Stimulated activated CD4-positive, alpha-beta T cell treated with anti-CD3 and anti-CD28 coated beads, Interleukin-4, amount 100 ng/mL, for 4 hours (primary cell): ENCODE measurements at places on chromosomes 2 and 18.
A peak's percentile ranks its signal among the peaks of the same experiment; 100 is the strongest.

- DNase-seq, result no peak
Measured at GRCh38 chr2:8578335-8579244, 103.3 kb upstream of the ID2 start.

DNA sequence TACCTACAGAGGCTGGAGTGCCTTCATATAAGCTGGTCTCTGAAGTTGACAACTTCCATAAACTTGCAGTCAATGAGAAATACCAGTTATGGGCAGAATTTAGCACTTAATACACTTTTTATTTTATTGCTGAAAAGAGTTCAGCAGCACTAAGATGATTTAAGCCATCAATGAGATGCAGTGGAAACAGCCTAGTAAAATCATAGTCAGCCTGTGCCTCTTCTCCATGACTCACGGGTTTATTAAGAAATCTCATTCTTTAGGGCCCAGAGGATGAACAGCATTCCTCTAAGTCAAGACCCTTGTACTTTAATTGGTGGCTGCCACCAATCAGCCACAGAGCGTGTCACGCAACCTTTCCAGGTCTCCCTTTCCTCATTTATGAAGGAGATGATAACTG lies 1357.9 kb upstream of the CELF4 start:
- DNase-seq, result no peak

- no peak for DNase-seq
Measured at GRCh38 chr2:115484486-115484885, 1042.0 kb downstream of the DPP10 start.

DNA sequence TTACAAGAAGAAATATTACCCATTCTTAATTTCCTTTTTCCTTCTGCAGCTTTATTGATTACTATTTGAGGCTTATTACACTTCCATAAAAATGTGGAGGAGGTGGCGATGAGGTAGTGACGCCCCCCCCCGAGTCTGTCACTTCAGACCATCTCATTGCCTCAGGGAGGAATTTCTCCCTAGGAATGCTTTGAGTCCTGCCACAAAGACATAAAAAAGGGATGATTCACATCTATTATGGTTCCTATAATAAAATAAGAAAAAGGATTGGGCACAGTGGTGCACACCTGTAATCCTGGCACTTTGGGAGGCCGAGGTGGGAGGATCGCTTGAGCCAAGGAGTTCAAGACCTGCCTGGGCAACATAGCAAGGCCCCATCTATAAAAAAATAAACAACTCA lies 93.7 kb downstream of the AOX1 start:
- DNase-seq, result no peak

DNA sequence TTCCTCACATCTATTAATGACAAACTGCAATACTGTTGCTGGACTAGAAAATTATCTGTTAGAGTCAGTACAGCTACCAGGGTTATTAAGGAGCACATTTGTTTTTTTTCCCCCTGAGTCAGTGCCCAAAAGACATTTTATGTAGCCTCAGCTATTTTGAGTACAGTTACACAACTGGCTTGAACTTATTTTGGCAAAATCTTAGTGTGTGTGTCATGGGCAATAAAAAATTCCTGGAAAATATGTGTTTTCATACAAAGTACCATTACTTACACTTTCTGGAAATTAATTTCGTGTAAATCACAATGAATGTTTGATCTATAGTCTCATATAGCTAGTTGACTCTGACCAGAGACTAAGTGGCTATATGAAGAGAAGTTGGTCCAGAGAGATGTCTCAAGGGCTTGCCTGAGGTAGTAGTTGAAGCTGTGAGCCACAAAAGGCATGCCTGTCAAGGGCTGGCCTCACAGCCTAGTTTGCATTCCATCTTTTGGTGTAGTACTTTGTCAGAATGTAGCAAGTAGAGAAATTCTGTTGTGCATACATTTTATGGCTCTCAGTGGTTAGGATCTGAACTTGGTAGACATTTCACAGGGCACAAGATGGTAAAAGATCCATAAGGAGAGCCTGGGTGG lies 283.4 kb downstream of the MTX2 start:
- no peak for DNase-seq

GRCh38 chr2:230162981-230163380 lies 56.8 kb downstream of the SP110 start:
- no peak for DNase-seq

GRCh38 chr2:218849721-218850120 lies 9.9 kb upstream of the WNT6 start:
- DNase-seq, result no peak

GRCh38 chr2:209368406-209368805 lies 55.4 kb upstream of the MAP2 start:
- no peak for DNase-seq

GRCh38 chr2:143289025-143289424 lies 159.8 kb downstream of the ARHGAP15 start:
- no peak for DNase-seq

DNA sequence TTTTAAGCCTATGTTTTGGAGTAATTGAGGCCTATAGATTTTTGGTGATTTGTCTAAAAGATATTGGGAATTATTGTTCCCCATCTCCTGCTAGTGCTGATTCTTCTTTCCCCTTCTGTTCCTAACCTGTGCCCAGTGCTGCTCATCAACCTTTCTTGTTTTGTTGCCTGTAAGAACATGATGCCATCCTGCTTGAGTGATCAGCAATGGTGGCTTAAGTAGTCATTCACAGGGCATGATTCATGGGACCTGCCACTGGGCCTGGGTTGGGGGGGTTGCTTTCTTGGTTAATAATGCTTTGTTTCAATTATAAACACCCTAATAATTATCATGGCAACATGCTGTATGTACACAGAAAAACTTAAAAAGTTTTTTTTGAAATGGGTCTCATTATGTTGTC lies 562.9 kb upstream of the SETBP1 start:
- no peak for DNase-seq

- no peak for DNase-seq
Measured at GRCh38 chr2:212379103-212379502, 159.5 kb downstream of the ERBB4 start.

DNA sequence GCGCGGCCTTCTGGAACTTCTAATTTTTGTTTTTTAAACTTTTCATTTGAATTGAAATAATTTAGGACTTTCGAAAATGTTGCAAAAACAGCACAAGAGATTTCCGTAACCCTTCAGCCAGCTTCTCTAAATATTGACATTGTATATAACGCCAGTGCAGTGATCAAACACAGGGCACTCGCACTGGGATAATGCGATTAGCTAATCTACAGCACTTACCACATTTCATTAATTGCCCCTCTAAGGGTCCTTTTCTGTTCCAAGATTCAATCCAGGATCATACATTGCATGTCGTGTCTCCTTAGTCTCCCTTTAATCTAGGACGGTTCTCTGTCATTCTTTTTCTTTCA lies 343 bp upstream of the CD302 start:
- DNase-seq, result no peak

DNA sequence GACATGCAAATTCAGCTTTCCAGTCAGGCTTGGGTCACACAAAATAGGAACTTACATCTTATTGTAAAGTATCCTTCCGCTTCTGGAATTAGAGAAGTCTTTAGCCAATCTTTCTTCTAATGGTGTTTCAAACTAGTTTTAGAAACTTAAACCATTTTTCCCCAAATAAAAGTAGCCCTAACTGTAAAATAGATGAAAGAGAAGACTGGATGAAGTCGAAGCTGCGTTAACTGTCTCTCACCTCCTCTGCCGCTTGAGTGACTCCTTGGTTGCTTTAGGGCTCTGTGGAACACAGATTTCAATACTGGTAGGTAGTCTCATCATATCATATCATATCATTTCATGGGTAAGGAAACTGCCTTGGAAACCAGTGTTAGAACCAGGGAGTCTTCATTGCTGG lies 498.4 kb downstream of the XIRP2 start:
- no peak for DNase-seq

- no peak for DNase-seq
Measured at GRCh38 chr2:26424221-26424620, 22.5 kb downstream of the DRC1 start.

- peak; percentile 33 for DNase-seq
Measured at GRCh38 chr2:105857076-105857740, 112.5 kb downstream of the NCK2 start.

GRCh38 chr2:120491111-120491625 lies 145.2 kb downstream of the INHBB start:
- no peak for DNase-seq

DNA sequence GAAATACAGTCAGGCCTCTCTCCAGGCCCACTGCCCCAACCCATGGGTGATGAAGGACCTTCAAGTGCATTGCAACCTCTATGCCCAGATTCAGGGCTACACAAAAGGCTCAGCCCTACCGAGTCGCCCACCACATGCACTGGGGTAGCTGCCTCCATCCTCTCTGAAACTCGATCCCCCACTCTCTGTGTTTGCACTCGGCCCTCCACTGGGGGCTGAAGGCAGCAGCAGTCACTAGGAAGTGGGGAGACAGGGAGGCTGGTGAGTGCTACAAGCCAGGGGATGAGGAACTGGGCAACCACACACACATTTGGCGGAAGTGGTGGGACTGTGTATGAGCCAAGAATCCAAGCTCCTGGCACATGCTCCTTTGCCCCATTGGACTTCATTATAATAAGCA lies 94.6 kb downstream of the CERS6 start:
- no peak for DNase-seq

DNA sequence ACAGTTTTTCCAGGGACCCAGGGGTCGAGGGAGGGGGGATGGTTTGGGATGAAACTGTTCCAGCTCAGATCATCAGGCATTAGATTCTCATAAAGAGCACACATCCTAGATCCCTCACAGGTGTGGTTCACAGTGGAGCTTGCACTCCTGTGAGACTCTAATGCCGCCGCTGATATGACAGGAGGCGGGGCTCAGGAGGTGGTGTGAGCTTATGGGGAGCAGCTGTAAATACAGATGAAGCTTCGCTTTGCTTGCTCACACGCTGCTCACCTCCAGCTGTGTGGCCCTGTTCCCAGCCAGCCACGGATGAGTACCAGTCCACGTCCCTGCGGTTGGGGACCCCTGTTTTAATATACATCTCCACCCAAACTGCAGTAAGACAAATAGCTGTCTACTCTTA lies 204.2 kb downstream of the AGAP1 start:
- DNase-seq, result no peak

DNA sequence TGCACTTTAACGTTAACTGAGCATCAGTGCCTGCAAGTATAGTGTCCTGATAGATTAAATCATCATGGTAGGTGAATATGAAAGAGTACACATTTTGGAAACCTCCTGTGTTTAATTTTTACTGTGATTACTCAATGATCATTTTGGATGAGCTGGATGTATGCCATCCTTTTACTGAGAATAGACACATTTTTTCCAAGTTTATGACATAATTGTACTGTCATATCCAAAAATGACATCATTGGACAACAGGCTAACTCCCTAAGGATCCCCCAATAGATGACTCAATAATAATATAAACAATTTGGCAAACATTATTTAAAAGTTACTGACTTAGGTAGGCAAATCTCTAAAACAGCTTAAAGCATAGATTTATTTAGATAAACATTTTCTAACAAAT lies 410.8 kb upstream of the REG3G start:
- no peak for DNase-seq

GRCh38 chr18:27110319-27110718 lies 74.8 kb downstream of the CHST9 start:
- DNase-seq, result no peak

DNA sequence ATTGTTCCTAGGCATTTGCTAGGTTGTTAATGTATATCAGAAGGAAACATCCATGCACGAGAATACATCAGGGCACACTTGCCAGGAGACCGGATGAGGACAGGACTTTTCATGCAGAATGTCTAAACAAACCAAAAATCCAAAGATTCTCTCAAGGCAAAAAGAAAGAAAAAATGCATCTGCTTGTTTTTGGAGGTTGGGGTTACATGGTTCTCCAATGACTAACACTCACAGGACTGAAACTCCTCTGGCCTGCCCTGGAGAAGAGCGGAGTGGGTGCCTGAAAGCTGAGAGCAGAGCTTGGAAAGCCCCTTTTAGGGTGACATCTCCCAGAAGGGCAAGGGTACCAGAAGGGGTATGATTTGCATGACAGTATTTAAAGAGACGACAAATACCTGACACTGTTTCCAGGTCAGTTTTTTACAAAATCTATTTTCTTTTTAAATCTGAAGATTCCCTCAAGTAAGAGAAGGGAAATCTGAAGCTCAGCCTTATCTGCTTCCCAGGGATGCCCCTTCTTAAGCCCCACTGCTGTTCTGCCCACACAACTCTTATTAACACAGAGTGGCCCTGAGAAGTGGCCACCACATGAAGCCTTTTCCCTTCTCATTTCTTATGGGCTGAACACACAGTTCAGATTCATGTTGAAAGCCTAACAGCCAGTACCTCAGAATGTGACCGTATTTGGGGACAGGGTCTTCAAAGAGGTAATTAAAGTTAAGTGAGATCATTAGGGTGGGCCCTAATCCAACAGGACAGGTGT lies 216.4 kb downstream of the STK39 start:
- no peak for DNase-seq

- no peak for DNase-seq
Measured at GRCh38 chr2:44136252-44136651, 32.4 kb upstream of the PPM1B start.

- DNase-seq, result no peak
Measured at GRCh38 chr18:9113468-9114149, 11.1 kb downstream of the NDUFV2 start.

- DNase-seq, result no peak
Measured at GRCh38 chr18:45014047-45014501, 333.4 kb downstream of the SETBP1 start.

DNA sequence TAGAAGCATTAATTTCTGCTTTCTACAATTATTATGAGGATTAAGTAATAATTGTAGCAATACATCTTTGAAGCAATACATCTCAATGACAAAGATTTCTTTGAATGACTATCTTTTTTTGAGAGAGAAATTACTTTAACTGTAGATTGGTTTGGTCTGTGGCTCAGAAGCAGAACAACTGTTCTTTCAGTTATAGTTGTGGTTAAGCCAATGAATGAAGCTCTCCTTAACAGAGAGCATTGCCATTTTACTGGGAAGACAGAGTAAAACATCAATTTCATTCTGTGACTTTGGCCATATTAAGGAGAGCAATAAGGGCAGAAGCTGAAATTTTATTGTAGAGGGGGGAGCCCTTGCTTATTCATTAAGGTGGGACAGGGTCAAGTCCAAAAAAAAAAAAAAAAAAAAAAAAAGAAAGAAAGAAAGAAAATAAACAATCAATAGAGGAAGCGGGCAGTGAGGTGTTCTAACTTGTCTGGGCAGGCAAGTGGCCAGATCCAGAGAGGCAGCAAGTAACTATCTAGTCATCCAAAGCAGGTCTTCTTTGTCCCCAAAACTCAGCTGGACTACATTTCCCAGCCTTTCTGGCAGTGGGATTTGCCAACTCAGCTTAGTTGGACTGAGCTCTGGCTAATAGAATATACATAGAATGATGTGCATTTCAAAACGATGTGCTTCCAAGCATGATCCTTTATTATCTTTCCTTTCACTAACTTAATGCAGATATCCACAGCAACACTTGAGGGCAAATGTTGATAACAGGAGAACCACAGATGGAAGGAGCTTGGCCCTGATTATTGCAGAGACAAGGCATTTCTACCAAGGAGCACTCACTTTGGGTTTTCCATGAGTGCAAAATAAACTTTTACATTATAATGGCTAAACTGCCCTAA lies 462.7 kb upstream of the CDH20 start:
- DNase-seq, result no peak

- no peak for DNase-seq
Measured at GRCh38 chr18:3256693-3257626, 5.0 kb upstream of the MYL12B start.
